ENCODE measurements at places on chromosomes 6 and 20. TPM values are rescaled to one million over a fixed set of nuclear protein-coding genes. Genes with fewer than 3 reads are reported as not detected.

GRCh38 chr6:142950291-142950690 is 5.3 kb upstream of the HIVEP2 start:
- no peak overlapping the region for H3K4me3 ChIP-seq
- no peaks in the 10 kb centered on the region for H3K27me3 ChIP-seq
- no peak overlapping the region for H3K27ac ChIP-seq
- no peaks in the 10 kb centered on the region for H3K36me3 ChIP-seq
- H3K4me1 ChIP-seq: peaks cover 9% of the 10 kb centered on the region

DNA sequence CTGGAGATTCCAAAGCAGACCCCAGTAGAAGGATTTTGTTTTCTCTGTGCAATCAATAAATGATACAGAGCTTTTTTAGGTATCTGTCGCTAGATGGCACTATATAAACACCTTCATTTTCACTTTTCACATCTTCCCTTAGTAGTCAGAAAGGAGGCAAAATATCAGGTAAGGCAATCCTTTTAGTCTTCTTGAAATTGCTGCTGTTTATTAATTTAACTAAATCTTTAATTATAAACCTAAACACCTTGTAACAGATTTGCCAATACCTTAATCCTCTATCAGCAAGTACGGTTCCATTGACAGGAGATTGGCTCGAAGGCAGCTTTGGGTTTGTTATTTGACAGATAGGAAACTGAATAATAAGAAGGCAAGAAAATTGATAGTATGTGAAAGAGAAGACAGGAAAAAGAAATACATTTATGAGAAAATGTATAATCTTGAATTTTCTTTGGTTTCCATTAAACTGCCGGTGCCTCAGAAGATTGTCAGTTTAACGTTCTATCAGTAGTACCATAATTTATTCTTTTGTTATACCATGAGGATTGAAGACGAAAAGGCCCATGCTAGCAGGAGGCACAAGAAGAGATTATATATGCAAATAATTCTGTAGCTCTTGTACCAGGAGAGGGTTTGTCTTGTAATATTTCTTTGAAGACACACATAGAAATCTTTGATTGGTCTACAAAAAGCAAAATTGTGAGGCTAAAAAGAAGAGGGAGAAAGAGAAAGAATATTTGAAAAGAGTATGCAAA is 23.5 kb upstream of the IBTK start:
- H3K36me3 ChIP-seq: no peaks in the 10 kb centered on the region
- no peaks in the 10 kb centered on the region for H3K4me1 ChIP-seq
- H3K27me3 ChIP-seq: peaks cover 5% of the 10 kb centered on the region
- no peak overlapping the region for H3K27ac ChIP-seq
- H3K4me3 ChIP-seq: no peak overlapping the region

- H3K4me1 ChIP-seq: peaks cover 30% of the 10 kb centered on the region
- no peaks in the 10 kb centered on the region for H3K27me3 ChIP-seq
- peak overlapping the region; percentile 33 for H3K27ac ChIP-seq
- no peak for DNase-seq
- H3K4me3 ChIP-seq: no peak overlapping the region
- H3K36me3 ChIP-seq: peaks cover 2% of the 10 kb centered on the region
Observed at GRCh38 chr6:108589244-108589791, 28.6 kb downstream of the FOXO3 start.

- no peak for DNase-seq
- no peak overlapping the region for H3K27ac ChIP-seq
- H3K36me3 ChIP-seq: no peaks in the 10 kb centered on the region
- H3K4me3 ChIP-seq: no peak overlapping the region
Observed at GRCh38 chr20:15362849-15363248, 1025.4 kb upstream of the FLRT3 start.

DNA sequence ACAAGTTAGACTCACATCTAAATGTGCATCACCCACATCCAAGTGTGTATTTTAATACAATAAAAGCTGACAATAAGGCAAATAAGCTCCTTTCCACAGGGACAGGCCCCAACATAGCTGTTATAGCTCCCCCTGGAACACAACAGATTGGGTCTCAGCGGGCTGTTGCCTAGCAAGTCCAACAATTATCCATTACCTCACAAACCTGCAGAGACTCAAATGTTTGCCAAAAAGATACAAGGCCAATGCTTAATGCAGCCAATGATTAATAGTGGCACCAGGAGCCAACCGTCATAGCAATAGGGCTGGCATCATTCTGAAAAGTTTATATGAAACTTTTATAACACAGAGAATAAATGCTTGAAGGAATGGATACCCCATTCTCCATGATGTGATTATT is 35.7 kb downstream of the EPB41L2 start:
- no peak for DNase-seq
- no peak overlapping the region for H3K4me3 ChIP-seq
- H3K4me1 ChIP-seq: no peaks in the 10 kb centered on the region
- H3K27ac ChIP-seq: no peak overlapping the region

DNA sequence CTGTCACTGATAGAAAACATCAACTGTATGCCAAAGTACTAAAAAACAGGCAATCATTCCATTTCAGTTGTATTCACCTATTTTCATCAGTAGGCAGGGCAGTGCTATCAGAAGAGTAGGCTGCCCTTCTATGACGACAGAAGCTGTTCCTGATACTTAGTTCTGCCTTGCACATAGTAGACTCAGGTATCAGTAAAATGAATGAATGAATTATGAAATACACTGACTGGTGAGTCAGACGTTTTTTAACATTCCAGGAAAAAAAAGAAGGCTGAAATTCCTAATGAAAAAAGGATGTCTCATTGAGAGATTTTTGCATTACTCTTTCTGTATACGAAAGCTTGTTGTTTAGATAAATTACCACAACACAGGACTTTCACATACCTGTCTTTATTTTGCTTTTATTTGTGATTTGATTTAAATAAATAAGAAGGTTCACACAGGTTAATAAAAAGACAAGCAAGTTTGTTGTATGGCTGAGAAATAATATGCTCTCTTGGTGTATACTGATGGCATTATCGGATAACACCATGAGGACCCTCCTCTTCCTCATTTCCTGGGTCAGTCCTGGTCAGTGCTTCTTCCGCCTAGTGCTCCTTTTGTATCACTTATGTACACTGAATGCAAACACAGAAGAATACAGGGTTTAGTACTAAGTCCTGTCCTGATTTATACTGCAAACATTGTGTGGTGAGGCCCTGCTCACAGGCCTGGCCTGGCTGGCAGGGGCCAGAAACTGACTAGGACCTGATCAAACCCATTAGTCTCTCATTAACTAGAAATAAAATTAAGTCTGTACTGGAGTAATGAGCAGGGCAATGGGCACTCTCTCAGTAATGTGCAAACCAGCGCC is 39.4 kb upstream of the SPDEF start:
- no peak for DNase-seq
- H3K27ac ChIP-seq: no peak overlapping the region
- H3K36me3 ChIP-seq: no peaks in the 10 kb centered on the region
- no peaks in the 10 kb centered on the region for H3K27me3 ChIP-seq

GRCh38 chr20:53891306-53891894 is 179.0 kb downstream of the BCAS1 start:
- no peaks in the 10 kb centered on the region for H3K36me3 ChIP-seq
- no peaks in the 10 kb centered on the region for H3K27me3 ChIP-seq
- no peak overlapping the region for H3K27ac ChIP-seq
- no peak overlapping the region for H3K4me3 ChIP-seq
- peaks cover 54% of the 10 kb centered on the region for H3K4me1 ChIP-seq
- DNase-seq: no peak

DNA sequence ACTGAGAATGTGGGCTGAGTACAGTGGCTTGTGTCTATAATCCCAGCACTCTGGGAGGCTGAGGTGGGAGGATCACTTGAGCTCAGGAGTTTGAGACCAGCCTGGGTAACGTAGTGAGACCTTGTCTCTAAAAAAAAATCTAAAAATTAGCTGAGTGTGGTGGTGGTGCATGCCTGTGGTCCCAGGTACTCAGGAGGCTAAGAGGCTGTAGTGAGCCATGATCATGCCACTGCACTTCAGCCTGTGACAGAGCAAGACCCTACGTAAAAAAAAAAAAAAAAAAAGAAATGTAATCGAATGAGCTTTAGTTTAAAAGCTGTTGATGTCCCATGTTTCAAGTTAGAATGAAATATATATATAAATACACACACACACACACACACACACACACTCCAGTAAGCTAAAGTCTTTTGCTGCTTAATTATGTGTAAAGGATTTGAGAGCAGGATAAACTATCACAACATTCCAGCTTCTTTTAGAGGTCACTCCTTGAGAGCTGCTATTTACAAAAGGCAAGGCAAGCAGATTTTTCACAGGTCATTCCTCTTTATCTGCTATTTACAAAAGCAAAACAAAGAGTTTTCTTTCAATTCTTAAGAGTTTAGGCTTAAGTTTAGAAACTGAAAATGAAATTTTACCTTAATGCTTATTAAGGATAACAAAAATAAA is 4.7 kb upstream of the MICAL1 start:
- peaks cover 65% of the 10 kb centered on the region for H3K4me1 ChIP-seq
- H3K36me3 ChIP-seq: peaks cover 42% of the 10 kb centered on the region
- H3K27me3 ChIP-seq: no peaks in the 10 kb centered on the region
- H3K27ac ChIP-seq: peak overlapping the region; percentile 33

DNA sequence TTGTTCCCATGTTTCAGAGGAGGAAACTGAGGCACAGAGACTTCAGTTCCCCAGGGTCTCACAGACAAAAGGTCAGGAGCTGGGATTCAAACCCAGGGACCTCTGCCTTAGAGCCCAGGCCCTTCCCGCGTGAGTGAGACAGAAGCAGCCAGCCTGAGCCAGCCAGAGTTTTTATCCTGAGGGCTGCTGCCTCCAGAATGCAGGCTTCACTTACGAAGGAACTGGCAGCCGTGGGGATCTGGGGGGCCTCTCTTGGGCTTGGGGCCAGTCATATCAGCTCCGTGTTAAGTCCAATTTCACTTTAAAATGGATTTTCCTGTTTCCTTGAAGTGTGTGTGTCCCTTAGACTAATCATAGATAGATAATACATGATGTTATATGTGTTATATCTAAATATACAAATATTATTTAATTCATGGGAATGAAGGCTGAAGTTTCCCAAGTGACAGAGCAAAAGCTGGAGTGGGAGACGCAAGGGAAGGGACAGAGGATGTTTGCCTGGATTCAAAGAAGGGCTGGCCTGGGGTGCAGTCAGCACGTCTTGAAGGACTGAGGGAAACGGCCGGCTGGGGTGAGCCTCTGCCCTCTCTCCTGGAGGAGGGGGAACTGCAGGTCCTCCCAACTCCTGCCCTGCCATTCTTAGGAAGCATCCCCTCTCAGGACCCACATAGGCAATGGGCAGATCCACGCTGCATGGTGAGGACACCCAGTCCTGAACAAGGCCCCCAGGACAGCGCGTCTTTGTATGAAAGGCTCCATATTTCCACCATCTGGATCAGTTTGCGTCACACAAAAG is 320.1 kb downstream of the CDH4 start:
- DNase-seq: no peak
- no peaks in the 10 kb centered on the region for H3K27me3 ChIP-seq
- no peak overlapping the region for H3K27ac ChIP-seq
- no peaks in the 10 kb centered on the region for H3K36me3 ChIP-seq

DNA sequence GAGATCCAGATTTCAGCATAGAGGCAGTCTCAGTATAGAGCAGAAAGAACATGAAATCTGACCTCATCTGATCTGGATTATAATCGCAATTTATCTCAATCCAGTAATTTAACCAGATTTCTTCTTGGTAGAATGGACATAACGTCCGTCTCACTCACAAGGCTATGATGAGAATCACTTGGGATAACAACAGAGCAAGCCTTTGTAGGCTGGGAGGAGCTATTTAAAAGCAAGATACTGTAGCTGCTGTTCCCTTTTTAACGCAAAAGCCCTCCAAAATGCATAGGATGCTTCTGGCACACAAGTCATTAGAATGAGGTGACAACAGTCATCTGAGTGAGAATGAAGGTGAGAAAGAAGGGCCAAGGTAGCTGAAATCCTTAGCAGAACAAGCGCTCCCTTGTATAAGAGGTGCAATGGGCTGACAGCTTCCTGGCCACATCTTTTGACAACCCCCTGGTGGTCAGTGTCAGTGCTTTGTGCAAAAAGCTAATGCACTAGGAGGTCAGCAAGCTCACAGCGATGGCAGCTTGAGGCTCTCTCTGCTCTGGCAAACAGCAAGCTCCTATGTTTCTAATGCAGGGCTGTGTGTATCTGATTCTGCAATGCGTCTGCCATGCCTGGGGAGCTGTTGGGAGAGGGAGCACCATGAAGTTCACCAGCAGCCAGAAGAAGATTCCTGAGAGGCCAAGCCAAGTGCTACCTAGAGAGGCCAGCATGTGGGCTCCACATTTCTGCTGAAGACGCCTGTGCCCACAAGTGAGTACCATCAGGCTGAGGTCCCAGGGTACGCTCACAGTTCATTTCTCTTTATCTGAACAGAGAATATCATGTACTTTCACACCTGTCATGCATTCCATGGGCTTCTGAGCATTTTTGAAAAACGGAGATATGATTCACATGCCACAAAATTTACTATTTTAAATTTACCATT is 16.2 kb downstream of the METTL24 start:
- H3K4me1 ChIP-seq: no peaks in the 10 kb centered on the region
- H3K27me3 ChIP-seq: peaks cover 15% of the 10 kb centered on the region
- H3K27ac ChIP-seq: no peak overlapping the region
- H3K4me3 ChIP-seq: no peak overlapping the region
- no peak for DNase-seq

DNA sequence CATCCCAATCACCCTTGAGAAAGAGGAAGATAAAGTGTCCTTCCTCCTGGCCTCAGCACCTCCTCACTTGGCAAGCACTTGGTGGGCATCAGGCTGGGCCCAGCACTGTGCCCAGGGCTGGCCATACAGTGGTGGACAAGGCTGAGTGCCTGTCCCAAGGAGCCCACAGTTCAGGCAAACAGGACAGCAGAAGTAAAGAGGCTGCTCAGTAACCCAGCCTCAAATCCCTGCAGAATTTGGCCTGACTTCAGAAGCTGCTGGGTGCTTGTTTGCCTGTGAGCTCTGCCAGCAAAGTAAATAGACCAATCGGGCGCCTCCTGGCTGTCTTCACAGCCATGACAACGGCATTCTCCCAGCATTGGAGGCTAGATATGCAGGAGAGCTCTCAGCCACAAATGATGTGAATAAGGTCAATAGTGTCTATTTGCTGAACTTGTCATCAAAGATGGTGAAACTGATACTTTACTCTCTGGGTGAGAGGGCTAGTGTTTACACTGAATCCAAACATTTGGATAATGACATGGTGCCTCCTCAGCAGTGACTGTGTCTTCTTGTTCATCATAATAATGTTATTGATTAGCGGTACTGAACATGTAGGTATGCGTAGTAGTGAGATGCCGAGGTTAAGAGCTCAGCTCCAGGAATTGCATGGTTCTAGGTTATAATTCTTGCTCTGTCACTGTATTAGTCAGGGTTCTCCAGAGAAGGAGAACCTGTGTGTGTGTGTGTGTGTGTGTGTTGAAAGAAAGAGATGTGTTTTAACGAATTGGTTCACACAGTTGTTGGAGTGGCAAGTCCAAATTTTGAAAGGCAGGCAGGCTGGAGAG is 36.9 kb upstream of the FANCE start:
- H3K4me1 ChIP-seq: peaks cover 76% of the 10 kb centered on the region
- peaks cover 60% of the 10 kb centered on the region for H3K36me3 ChIP-seq
- H3K27ac ChIP-seq: peak overlapping the region; percentile 55
- H3K4me3 ChIP-seq: no peak overlapping the region

Gene ITPR3
- total RNA-seq: 65.8 TPM

Gene LPA
- total RNA-seq: not detected

Gene RRAGD
- total RNA-seq: 8.8 TPM

Gene SLA2
- 92.7 TPM for total RNA-seq

Gene THEMIS
- 101 TPM for total RNA-seq

Gene BPIFB1
- not detected for total RNA-seq
